ENCODE measurements at places on chromosomes 6 and 20.
A peak's percentile ranks its signal among the peaks of the same experiment; 100 is the strongest.

- no peak for DNase-seq
Observed at GRCh38 chr6:88985901-88986300, 22.5 kb upstream of the RNGTT start.

DNA sequence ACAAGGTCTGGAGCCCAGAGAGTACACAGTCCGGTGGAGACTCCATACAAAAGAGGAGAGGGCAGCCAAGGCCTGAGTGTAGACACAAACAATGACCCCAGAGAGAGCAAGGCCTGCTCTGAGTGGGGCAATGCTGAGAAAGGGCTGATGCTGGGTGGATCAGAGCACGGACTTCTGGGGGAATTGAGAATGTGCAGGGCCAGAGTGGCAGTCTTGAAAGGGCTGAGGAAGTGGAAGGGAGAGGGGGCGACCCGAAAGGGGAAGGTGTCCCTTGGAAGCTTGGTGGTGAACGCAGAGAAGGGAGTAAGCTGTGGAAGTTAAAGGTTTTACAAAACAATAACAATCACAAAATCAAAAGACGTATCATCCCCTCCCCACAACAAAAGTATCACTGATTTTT is 12.0 kb upstream of the GRM4 start:
- DNase-seq, result no peak

DNA sequence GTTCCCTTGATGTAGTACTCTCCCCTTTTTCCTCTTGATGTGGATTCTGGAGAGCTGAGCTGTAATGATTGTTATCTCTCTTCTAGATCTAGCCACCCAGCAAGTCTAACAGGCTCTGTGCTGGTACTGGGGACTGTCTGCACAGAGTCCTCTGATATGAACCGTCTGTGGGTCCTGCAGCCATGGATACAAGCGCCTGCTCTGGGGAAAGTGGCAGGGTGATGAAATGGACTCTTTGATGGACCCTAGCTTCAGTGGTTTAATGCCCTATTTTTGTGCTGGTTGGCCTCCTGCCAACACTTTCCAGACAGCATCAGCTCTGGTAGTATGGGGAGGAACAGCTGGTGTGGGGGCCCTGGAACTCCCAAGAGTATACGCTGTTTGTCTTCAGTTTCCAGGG is 216.3 kb downstream of the ADGRG6 start:
- no peak for DNase-seq

- DNase-seq, result no peak
Observed at GRCh38 chr20:35173576-35174192, 1.8 kb downstream of the PROCR start.

DNA sequence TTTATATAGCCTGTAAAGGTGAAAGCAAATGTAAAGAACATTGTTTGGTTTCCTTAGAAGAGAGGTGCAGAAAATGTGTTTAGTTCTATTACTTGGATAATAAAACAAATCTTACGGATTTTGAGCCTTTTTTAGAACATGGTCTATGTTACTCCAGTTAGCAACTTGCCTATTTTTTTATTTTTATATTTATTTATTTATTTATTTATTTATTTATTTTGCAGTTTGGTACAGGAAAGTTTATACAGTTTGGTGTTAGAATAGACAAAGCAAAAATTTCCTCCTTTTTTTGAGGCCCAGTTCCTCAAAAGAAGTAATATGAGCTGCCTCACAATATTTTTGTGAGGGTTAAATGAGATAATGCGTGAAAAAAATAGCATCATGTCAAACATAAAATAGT is 41.6 kb upstream of the EEF1E1 start:
- DNase-seq, result no peak

- DNase-seq, result no peak
Observed at GRCh38 chr20:59662161-59662560, 57.8 kb downstream of the PHACTR3 start.

- DNase-seq, result no peak
Observed at GRCh38 chr6:31896856-31897611, 464 bp downstream of the EHMT2 start.

- no peak for DNase-seq
Observed at GRCh38 chr20:11234608-11235007, 560.8 kb upstream of the JAG1 start.

- no peak for DNase-seq
Observed at GRCh38 chr20:38602185-38602581, 574 bp downstream of the ARHGAP40 start.

DNA sequence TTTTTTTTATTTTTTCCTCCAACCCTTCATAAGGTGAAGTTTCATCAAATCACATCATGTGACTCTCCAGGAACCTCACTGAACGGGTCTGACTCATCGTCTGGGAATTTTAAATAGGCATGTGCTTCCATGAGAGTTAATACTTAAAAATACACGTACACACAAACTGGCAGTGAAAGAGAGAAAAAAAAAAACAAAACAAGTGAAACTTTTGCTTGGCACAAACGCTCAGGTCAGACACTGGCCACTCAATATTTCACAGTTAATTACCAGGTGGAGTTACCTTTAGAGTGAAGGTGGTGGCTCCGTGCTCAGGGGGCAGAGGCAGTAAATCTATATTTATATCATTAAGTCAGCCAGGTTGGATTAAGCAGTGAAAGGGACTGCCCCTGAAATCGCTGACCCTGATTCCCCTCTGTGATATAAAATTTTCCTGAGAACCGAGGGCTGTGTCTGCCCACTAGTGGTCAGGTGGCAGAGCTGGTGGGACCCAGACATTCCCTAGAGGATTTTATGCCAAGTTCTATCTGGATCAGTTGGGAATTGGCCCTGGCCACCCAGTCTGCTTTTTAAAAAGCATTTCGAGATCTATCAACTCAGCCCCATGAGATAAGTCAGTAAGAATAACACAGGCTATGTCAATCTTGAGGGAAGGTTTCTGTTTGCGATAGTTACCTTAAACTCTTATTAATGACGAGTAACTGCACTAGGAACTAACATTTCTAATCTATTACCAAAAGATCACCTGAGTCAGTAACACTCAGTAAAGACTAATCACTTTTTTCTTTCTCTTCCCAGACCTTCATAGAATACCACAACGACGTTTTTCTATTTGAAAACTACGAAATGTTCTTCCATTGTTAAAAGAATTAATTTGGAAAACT is 259.1 kb downstream of the HDGFL1 start:
- DNase-seq, result no peak

- DNase-seq, result no peak
Observed at GRCh38 chr6:156886409-156886808, 109.2 kb downstream of the ARID1B start.

DNA sequence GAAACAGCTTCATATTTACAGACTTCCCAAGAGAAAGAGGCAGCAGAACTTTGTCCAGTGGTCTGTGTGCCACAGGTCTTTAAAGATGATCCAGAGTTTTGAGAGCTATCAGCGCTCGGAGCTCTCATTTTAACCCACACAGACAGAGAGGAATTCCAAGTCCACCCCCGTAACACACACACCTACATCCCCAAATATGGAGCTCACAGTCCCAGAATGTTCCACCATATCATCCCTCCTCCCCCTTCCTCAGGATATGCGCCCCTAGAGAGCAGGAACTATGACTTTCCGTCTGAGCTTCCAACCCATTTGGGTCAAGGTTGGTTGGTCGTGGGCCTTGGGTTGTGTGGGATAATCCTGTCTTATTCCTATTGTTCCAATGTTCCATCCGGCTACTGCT is at the start of gene DEFB128:
DEFB128 (minus strand) TSS at position 101 of the 400 bp plus-strand sequence; CDS start at position 13, 88 bp downstream.
- no peak for DNase-seq

DNA sequence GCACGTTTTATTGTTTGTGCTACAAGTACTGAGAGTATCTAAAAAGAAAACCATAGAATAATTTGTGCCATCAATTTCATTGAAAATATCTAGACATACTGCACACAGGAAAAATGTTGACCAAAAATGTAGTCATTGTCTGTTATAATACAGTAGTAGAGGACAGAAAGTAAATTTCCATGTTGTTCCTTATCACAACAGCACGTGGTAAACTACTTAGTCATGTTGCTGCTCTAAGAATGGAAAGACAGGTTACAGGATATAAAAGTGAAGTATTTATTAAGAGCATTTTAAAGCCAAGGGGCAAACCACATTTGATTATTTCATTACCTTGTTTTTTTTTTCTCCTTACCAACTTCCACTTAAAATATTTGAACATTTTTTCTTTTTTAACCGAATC is 89.0 kb upstream of the CEP85L start:
- DNase-seq, result no peak

GRCh38 chr6:84976526-84977362 is 212.3 kb upstream of the TBX18 start:
- DNase-seq, result no peak

GRCh38 chr20:59010995-59011873 is 4.2 kb upstream of the CTSZ start:
- peak; percentile 17 for DNase-seq

DNA sequence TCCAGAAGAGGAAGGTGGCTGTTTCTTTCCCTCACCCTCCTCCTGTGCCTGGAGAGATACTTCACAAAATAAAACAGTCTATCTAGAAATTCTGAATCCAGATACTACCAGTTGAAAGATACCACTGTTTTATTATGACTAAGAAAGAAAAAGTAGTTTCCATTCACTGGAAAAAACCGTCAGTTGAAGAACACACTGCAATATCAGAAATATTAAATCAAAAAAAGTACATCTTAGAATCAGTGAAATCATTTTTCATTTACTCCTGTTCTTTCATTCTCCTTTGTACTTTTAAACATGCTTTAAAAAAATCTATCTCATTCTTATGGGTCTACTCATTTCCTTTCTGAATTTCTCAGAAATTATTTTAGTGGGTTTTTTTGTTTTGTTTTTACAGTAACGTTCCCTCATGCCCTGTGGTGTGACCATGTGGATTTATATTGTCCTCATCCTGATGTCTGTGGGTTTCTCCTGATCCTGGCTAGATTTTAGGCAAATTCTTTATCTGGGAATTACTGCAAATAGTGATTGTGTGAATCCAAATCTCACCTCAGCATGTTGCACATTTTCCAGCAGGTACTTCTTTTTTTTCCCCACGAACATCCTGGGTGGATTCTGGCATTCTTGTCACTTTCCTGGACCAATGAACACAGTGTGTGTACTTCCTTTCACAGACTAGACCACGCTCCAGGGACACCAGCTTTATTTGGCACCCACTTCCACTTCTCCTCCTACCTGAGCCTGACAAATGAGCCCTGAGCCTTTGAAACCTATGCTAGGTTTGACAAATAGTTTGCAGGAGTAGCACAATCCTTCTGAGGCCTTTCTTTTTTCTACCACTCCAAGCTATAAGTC is 114.0 kb upstream of the LAMP5 start:
- no peak for DNase-seq

- DNase-seq, result no peak
Observed at GRCh38 chr6:115891111-115891669, 169.5 kb downstream of the FRK start.

- DNase-seq, result no peak
Observed at GRCh38 chr6:106514583-106514885, 114.8 kb downstream of the RTN4IP1 start.

DNA sequence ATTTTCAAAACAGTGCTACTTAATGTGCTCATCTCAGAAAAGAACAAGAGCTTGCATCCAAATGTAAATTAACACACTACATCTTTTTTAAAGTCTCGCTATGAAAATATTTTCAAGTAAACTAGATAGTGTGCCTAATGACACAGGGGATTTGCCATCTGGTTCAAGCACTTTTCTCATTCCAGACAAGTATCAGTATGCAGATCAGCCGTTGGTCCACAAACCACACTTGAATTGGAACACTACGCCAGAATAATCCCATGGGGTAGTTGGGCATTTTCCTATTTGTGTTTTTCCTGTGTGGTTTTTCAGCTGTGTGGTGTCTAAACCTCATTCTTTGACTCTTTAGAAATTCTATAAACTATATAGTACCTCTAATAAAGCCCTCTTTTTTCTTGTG is 256.2 kb downstream of the EPHA7 start:
- no peak for DNase-seq

DNA sequence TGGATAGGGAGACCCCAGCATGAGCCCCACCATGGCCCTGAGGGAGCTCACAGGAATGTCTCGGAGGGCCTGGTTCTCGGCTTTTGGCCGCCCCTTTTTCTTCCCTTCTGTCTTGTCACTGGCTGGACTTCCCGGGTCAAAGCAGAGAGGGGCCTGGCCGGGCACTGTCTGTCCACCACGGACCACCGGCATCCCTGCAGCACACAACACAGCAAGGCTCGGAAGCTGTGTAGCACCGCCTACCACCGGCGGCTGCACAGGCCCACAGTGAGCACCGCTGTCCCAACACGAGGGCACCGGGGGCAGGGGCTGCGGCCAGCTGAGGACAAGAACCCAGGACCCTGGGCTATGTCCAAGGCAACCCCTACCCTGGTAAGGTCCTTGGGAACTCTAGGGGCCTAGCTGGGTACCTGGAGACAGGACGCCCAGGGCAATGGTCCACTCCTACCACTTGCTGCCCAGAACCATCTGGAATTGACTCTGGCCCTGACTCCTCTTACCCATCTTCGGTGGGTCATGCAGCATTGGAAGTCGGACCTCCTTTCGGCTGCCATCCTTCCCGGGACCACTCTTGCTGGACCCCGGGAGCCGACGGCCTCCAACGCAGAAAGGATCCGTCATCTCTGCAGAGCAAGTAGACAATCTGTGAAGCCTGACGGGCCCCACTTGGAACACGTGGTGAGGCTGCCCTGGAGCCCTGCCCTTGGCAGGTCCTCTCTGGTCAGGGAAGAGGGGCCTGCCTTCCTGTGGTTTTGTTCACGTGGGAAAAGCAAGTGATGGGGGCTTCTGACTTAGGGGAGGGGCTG is 2.2 kb downstream of the ZNF512B start:
- no peak for DNase-seq

Measured in iPS DF 19.7 (cell line).